ENCODE measurements at places on chromosomes 11 and 22.

- no peak for DNase-seq
Measured at GRCh38 chr11:59283825-59284772, 71.4 kb upstream of the MPEG1 start.

GRCh38 chr22:49663311-49663711, 164.4 kb downstream of the BRD1 start:
- no peak for DNase-seq

DNA sequence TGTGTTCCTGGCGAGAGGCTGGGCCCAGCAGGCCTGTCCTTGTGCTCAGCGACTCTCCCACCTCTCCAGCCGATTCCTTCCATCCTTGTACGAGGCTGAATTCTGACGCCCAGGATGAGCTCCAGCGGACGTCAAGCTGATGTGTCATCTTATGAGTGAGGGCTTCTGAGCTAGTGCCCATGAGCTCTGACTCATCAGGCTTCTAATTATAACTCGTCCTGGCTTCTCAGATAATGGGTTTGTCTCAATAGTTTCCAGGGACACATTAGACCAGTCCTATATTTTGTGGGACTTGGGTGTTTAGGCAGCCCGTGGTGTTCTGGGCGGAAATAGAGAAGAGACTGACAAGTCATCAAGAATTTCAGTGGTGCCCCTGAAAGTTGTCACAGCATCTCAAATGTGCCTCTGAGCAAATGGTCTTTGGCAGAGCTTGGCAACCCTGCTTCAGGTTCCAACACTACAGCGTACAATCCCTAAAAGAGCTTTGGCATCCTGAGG, 108.2 kb upstream of the CD44 start:
- DNase-seq, result no peak

DNA sequence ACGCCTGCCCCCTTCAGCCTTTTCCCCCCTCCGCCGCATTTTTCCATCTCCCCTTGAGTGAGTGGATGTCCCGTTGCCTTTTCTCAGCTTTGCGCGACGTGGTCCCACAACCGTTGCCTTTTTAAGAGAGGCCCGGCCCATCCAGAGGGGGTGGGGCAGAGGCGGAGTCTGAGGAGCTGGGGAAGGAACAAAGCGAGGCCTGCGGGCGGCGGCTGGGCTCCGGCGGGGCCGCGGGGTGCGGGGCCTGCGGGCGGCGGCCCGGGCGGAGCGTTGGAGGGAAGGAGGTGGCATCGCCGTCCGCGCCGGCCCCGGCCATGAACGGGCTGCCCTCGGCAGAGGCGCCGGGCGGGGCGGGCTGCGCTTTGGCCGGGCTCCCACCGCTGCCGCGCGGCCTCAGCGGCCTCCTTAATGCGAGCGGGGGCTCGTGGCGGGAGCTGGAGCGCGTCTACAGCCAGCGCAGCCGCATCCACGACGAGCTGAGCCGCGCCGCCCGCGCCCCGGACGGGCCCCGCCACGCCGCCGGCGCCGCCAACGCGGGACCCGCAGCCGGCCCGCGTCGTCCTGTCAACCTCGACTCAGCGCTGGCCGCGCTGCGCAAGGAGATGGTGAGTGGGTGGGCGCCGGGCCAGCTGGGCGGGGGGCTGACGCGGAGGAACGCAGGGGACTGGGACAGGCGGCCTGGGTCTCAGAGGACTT, at the start of gene FAM89B:
Gene FAM89B, plus strand, starts transcription at position 183 of the 696 bp plus-strand sequence. Its CDS starts 132 bp downstream, at position 315.
- peak; percentile 81 for DNase-seq

DNA sequence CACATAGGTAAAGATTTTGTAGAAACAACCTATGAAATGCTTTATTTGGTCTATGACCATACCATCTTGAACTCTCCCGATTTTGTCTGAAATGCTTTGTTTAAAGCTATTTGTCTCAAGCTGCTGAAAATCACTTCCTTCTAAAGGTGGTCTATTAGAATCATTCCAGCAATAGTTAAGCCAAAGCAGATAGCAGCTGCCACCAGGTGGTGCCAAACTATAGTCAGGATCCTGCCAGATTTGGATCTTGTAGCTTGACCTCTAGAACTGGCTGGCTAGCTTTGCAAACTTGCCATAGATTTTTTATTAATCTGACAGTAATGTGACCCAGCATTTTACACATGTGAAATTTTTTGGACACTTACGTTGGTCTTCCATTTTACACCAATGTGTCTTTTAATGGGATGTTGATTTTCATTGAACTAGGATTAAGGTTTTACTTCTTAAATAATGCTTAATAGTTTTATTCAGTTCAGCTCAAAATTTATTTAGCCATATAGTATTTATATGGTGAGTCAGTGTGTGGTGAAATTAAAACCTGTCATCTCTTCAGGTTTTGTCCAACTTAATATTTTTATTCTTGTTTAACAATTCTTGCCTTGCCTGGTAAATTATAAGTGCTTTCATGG, 19.7 kb downstream of the CTR9 start:
- DNase-seq, result no peak

GRCh38 chr22:21961886-21962654, 9.4 kb upstream of the PPM1F start:
- no peak for DNase-seq

DNA sequence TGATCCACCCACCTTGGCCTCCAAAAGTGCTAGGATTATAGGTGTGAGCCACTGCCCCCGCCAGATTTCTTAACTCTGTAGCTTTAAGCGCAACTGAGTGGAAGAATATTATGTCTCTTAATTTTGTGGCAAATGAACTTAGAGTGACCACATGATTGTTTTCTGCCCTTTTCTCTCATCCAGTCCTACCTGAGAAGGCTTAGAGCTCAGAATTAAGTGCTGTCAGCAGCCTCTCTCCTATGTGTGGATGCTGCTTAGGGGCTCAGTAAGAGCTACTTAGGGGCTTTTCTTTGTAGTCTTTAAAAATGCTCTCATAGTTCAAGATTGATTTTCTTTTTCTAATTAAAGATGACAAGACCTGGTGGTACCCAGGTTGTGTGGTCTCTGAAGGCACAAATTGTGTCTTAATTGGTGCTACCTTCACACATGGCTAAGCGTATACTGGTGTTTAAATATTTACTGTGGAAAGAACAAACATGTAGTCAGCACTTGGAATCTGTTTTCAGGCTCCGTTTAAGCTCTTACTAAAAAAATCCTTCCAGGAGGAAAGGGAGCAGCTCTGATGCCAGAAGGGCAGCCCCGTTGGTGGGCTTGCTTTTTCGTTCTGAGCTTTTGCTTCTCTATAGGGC, 59.3 kb downstream of the DEPDC5 start:
- DNase-seq, result no peak

Data from stimulated activated CD8-positive, alpha-beta memory T cell treated with anti-CD3 and anti-CD28 coated beads, Interleukin-4, amount 100 ng/mL, for 24 hours (primary cell).